Muscle of arm (tissue), 14 donors: ENCODE measurements at places on chromosomes 5 and 9. TPM values are rescaled to one million over a fixed set of nuclear protein-coding genes. Genes with fewer than 3 reads are reported as not detected.
A peak's percentile ranks its signal among the peaks of the same experiment; 100 is the strongest.

Gene TLR4
- 5.2 TPM for polyA plus RNA-seq

DNA sequence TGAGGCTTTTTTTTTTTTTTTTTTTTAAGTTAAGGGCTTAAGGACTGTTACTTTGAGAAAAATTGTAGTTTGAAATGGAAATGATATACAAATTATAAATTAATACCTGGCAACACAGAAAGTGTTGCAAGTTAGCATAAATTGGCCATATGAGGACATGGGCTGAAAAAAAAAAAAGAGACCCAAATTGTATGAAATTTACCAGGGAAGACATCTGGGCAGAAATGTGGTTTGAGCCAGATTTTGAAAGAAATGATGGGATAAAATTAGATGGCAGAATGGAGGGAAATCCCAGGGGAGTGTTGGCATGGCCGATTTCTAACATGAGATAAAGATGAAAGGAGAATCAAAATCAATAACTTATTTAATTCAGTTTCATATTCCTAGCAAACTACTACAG lies 472.1 kb downstream of the CTNND2 start:
- no peak for DNase-seq

DNA sequence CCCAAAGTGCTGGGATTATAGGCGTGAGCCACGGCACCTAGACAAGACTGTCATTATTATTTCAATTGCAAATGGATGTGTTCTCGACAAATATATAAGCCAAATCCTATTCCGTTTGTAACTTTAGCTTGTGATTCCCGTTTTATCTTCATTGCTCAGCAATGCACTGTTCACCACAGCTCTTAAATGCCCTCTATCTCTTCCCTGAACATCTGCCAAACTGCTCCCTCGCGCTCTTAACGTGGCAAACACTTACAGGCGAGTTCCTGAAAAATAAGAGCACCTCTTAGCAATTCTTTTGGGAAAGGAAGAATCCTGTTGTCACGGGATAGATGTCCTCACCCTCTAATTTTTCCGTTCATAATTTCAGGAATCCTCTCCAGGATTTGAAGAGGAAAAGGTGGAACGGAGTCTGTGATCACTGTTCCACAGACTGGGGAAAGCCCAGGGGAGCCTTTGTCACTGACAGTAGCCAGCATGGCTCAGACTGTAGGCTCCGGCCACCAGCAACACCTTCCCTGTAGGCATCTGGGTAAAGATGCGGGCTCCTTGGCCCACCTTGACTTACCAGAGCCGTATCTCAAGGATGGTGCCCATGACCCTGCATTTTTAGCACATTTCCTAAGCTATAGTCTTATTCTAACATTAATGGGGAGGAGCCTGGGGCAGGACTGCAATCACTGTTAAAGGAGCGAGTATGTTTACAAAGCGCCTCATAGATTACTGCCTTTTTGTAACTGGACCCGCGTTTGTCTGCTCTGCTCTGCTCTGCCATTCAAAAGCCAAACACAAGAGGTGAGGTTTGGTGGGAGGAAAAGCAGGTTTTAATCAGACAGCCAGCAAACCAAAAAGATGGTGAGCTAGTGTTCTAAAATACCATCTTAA lies 20.2 kb upstream of the GNPDA1 start:
- DNase-seq: no peak

Gene SPOCK1
- 29.9 TPM for polyA plus RNA-seq

Gene SLC34A3
- polyA plus RNA-seq: not detected

Gene TNC
- 86.8 TPM for polyA plus RNA-seq

- DNase-seq: no peak
Observed at GRCh38 chr9:132630116-132630515, 39.7 kb downstream of the DDX31 start.

DNA sequence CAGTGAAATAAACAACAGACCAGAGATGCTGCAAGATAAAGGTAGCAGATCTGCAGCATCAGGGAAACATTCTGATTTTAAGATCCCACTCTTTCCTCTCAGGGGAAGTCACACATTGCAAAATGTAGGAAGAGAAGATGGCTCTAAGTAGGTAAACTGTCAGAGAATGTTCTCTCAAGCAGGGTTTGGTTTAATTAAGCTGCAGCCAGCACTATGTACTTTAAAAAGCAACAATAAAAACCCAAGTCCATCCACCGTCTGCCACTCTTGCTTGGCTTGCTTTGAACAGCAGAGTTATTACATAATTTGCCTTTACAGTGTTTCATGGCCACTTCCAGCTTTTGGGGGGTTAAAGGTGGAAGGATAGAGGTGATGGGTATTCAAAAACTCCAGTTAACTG lies 343.2 kb upstream of the DAP start:
- no peak for DNase-seq

Gene TSLP
- polyA plus RNA-seq: not detected

- DNase-seq: no peak
Observed at GRCh38 chr5:8241076-8241475, 372.1 kb downstream of the MTRR start.

DNA sequence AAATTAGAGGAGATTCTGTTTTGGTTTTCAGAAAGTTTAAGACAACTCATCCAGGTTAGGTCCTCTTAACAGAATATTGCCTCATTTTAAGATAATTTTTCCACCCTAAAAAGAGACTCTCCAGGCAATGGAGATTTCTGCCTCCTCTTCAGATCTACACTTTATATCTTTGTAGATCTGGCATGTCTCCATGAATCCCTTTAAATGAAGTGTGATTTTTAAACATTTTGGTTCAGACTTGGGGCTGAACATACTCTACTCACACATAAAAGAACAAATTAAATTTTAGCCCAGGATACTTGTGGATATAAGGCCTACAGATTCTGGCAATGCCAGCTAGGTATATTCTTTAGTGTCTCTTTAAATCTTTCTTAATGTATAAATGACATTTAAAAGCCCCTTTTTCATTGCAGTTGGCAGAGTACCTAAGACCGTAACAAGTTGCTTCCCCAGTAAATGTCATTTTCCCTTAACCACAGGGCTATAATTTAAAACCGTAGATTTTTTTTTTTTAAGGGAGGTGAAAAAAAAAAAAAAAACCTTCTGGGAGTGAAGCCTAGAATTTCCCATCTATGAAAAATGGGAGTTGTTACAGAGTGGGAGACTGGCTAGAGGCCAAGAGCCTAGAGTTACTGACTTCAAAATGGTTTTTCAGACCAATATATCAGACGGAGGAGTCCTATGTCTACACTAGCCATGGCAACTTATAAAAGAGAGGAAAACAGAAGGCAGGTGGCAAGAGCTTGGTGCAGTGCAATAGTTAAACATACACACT lies 207.8 kb upstream of the TARS1 start:
- DNase-seq: no peak

DNA sequence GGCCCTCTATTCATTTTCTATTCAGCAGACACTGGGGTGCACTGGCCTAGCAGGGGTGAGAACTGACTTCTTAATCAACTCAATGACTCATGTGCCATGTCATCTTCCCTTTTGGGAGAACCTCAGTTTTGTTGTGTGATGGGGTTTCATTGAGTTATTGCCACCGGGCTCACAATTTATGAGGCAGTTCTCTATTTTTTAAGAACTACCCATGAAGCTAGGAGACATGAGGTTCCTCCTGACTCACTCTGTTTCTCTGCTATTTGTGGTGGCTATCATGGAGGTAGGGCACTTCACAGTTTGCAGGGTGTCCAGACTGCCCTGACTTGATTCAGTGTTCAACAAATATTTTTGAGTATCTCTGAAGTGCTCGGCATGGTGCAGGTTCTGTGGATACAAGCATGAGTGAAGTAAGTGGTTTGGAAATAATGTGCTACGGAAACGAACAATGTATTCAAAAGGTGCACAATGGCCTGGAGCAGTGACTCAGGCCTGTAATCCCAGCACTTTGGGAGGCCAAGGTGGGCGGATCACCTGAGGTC lies 39.3 kb downstream of the SPARC start:
- no peak for DNase-seq

Gene CYSRT1
- polyA plus RNA-seq: 3.2 TPM

GRCh38 chr5:180297587-180298282 lies 5.9 kb upstream of the MAPK9 start:
- no peak for DNase-seq

Gene PCDHA9
- polyA plus RNA-seq: not detected

Gene TBC1D9B
- polyA plus RNA-seq: 43.7 TPM

DNA sequence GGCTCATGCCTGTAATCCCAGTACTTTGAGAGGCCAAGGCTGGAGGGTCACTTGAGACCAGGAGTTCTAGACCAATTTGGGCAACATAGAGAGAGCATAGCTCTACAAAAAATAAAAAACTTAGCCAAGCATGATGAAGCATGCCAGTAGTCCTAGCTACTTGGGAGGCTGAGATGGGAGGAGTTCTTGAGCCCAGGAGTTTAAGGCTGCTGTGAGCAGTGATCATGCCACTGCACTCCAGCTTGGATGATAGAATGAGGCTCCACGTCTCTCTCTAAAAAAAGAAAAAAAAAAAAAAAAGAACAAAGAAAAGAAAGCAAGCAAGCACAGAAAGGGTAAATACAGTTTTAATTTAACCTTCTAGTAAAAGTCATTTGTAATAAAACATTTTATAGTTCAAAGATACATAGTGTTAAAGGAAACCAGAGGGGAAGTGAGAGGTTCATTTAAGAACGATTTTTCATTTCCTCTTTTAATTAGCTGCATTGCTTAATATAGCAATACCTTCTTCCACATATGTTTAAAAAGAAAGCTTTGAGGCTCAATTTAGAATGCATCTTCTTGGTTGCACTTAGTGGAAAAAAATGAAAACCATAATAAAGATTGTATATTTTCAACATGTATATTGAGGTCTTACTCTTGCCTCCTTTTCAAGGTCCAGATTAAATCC lies 14.9 kb downstream of the GAPT start:
- no peak for DNase-seq

- DNase-seq: no peak
Observed at GRCh38 chr5:139431706-139432105, 7.6 kb downstream of the DNAJC18 start.

DNA sequence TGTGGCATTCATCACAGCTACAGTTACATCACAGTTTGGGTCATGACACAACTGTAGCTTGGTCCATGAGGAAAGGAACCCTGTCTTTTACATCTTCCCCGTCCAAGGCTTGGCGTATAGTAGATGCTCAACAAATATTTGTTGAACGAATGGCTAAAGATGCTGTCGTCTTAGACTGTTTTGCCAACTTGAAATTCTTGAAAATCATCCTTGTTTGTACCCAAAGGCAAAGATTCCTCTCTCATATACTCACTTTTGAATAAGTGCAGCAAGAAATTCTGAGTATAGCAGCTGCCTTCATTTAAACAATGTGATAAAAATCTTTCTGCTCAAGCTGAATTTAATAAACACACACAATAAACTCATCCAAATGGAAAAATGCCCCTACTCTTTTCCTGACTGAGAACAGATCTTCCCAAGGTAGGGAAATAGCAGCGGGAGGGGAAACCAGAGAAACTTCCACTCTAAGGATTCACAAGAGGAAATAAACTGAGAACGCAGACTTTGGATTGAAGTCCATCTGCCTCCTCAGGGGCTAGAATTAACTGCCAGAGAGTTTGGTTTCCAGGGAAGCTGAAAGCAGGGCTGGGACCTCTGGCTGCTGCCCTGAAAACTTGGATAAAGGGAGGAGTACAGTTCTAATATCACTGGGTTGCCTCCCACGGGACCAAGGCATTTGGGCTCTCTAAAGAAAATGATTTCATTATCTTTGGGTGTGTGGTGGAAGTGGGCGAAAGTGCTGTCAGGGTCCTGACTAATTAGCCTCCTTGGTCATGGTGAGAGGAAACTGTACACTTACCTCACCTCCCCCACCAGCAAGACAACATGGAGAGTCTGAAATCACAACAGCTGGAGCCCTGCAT lies 99.1 kb downstream of the DPYSL3 start:
- peak; percentile 74 for DNase-seq

Gene LCN6
- 0.40 TPM for polyA plus RNA-seq

DNA sequence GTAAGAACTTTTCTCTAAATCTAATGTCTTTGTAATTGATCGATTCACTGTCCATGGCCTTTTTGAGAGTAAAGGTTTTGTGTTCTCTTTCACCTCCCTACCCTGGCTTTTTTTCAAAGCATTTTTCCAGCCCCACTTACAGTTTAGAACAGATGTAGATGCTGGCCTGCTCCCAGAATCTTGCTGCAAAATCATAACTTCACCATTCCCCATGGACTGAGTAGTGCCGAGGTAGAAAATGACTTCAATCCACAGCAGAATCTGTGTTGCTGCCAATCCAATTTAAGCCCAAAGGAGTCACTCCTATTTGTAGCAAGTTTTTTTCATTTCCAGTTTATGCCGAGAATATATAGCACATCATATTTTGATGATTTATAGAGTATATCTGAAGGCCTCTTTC lies 46.5 kb upstream of the CEMIP2 start:
- peak; percentile 89 for DNase-seq

DNA sequence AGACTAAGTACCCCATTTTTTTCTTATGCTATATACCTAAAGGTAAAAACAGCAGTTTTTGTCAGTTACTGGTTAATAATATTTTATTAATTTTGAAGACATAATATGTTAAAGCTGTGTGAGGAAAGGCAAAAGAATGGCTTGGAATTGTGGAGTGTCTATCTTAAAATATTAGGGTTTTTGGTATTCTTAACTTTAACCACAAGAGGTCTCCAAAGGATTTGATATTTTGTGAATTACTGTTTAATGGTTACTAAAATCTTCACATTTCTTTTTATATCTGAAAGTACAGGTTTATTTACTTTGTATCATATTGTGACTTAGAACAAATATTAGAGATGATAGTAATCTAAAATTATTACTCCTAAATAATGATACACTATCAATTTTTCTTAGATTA lies 32.0 kb upstream of the DHFR start:
- DNase-seq: no peak

- no peak for DNase-seq
Observed at GRCh38 chr9:16532272-16532671, 338.2 kb downstream of the BNC2 start.

Gene CBY3
- 0.53 TPM for polyA plus RNA-seq

Gene ADGRD2
- not detected for polyA plus RNA-seq

Gene PDE6A
- polyA plus RNA-seq: 0.07 TPM

DNA sequence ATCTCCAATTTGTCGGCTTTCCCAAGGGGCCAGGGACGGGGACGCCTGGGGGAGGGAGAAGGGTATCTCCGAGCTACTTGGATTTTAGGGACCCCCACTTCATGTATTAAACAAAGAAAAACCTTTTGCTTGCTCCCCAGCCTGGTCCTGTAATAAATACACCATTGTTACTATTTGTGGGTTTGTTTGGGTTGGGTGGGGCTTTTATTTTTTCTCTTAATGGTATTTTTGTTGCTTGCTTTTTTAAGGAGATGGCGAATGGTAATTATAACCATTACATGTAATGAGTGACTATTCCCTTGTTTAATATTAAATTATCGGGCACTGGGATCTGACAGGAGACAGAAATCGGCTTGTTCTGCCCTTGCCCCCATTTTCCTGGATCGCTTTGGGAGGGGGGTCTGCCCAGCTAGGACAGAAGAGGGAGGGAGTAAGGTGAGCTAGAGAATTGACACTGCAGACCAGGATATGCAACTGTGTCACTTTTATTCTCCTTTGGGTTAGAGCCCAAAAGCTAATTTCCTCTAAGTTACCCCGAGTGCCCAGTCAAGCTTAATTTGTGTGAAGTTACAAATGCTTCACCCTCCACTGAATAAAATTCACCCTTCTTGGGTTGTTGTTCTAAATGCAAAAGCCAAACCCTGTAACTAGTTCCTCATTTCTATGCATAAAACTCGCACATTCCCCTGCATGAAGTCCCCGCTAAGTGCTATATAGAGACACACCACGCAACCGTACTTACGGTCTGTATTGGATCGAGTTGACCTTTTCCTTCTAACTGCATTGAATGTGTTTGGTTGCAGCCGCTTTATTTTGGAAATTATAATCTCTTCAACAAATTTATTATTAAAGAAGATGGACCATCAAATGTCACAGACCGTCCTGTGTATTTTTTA lies 1.6 kb upstream of the ZNF608 start:
- DNase-seq: peak; percentile 66
